ENCODE measurements at places on chromosomes 1 and 21. TPM values are rescaled to one million over a fixed set of nuclear protein-coding genes. Genes with fewer than 3 reads are reported as not detected.

DNA sequence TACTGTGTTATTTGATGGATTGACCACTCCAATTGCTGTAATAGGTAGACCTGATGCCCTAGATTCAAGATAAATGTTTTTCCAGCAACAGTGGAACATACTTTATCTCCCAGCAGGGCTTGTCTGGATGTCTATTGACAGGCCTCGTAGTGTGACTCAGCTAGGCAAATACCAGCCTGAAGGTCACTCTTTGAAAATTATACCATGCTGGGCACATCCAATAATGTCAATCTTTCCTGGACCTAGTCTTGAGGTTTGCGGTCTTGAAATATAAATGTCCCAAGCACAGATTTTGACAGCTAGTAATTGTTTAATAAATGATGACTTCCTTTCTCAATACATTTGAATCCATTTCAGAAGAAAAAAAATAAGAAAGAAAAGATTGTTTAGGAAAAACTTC lies 1138.0 kb upstream of the TMPRSS15 start:
- no peak for DNase-seq

SLC22A15 gene
- not detected for total RNA-seq

AGMAT gene
- 1.4 TPM for total RNA-seq

TMEM269 gene
- not detected for total RNA-seq

GRCh38 chr21:46295177-46295770 lies 9.1 kb downstream of the YBEY start:
- no peak for DNase-seq

- no peak for DNase-seq
Measured at GRCh38 chr1:47563201-47563600, 125.4 kb downstream of the FOXD2 start.

DNA sequence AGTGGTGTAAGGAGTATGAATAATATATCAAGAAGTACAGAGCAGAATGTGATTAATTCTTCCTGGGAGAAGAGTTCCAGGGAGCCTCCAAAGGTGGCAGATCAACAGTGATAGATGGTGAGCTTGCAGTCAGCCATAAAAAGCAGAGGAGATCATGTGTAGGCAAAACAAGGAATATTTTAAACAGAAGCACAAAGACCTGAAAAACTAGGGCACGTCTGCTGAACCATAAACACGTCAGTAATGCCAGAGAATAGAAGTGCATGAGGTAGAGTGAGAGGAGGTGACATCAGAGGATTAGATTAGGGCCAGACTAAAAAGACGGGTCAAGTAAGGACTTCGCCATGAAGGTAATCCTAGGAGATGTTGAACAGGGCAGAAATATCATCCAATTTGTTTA lies 151.8 kb downstream of the EIF4G3 start:
- DNase-seq, result no peak

- DNase-seq, result no peak
Measured at GRCh38 chr1:154777154-154777553, 92.9 kb downstream of the KCNN3 start.

DNA sequence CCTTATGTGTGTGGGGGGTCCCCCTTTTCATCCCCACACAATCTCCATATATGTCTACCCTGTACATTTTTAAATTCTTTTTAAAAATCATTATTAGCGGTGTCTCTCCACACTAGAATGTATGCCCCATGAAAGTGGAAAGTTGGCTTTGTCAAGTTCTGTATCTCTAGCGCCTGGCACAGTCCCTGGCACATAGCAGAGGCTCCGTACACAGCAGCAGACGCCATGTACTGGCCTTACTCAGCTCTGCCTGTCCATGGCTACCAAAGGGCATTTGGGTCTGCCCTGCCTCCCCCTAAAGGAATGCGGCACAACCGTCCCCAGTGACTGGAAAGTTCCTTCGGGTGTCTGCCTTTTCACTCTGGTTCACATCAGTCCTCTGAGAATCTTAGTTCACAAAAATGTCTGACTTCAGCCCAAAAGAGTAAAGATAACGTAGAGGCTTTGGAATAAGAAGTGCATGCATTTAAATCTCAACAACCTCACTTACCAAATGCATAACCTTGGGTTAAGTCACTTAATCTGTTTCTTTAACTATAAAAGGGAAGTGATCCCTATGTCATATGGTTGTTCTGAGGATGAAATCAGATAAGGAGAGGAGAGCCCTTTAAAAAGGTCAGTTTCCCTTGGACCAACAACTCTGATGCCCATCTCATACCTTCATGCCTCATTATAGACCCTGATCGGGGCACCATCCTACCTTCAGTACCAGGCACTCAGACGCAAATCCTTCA lies 61.1 kb downstream of the CD46 start:
- DNase-seq, result no peak

NBPF12 gene
- total RNA-seq, result 17.9 TPM

- no peak for DNase-seq
Measured at GRCh38 chr1:39080269-39080826, 54.2 kb downstream of the NDUFS5 start.

DNA sequence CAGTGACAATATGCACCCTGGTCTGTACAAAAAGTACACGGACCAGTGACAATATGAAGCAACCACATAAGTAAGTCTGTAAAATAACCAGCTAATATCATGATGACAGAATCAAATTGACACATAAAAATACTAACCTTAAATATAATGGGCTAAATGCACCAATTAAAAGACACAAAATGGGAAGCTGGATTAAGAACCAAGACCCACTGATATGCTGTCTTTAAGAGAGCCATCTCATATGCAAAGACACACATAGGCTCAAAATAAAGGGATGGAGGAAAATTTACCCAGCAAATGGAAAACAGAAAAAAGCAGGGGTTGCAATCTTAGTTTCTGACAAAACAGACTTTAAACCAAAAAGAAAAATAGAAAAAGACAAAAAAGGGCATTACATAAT lies 70.4 kb upstream of the VCAM1 start:
- DNase-seq, result no peak

GRCh38 chr1:187411118-187411517 lies 582.4 kb downstream of the PLA2G4A start:
- no peak for DNase-seq

GRCh38 chr1:216721863-216722262 lies 1.4 kb downstream of the ESRRG start:
- DNase-seq, result no peak

GRCh38 chr1:215474940-215475339 lies 92.2 kb upstream of the KCTD3 start:
- DNase-seq, result no peak

DNA sequence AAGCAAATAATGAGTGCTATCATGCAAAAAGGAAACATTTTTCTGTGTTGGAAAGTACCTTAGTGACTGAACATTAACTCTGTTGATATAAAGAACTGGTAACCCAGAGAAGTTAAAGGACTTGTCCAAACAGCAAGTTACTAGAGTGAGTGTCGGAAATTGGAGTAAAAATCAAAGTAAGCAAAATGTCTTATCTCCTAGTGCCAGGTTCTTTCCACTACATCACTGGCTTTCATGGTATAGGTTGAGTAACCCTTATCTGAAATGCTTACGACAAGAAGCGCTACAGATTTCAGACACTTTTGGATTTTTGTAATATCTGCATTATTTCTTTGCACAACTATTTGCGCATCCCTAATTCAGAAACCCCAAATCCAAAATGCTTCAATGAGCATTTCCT lies 16.4 kb upstream of the RABIF start:
- no peak for DNase-seq

LCE1B gene
- total RNA-seq, result not detected

DNA sequence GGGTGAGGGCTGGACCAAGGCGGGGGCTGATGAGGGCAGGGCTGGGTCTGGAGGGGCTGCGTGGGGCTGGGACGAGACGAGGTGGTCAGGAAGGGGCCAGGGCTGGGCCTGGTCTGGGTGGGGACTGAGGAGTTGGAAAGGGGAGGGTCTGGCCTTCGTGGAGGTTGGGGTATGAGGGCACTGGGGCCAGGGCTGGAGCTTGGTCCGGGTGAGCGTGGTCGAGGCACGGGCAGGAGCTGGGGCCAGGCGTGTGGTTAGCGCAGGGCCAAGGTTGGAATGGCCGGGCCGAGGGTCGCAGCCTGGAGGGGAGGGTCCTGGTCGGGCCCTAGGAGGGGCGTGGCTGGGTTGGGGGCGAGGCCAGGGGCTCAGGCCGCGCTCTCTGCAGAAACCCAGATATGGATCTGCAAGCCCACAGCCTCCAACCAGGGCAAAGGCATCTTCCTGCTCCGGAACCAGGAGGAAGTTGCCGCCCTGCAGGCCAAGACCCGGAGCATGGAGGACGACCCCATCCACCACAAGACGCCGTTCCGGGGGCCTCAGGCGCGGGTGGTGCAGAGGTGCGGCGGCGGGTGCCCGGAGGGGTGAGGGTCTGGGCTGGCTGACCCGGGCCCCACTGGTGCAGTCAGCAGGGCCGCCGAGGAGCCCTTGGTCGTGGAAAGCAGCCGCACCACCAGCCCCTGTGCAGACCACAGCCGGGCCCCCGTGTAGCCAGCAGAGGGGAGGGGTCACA lies 9.0 kb downstream of the TTLL10 start:
- no peak for DNase-seq

DNA sequence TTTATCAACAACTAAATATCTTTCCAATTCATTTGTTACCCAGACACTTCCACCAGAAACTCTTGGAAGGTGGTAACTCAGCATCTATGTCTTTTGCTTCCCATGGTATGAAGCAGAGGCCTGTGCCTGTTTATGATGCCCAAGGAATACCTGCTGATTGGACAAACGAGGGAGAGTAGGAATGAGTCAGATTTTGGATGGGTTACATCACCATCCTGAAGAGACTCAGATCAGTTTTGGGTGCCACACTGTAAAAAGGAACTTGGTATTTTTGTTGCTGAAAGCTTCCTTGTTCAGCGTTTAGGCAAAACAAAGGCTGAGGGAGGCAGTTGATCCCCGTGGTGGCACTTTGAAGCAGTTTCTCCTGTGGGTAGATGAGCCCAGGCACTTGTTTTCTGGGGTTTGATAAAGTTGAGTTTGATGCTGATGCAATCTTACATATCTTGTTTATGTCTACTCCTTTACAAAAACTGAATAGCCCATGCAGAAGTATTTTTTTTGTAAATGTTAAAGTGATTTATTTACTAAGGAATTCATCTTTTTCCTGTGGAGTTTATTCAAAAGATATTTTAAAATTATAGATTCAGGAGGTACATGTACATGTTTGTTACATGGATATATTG lies 26.7 kb upstream of the CYP4X1 start:
- DNase-seq, result no peak

DNA sequence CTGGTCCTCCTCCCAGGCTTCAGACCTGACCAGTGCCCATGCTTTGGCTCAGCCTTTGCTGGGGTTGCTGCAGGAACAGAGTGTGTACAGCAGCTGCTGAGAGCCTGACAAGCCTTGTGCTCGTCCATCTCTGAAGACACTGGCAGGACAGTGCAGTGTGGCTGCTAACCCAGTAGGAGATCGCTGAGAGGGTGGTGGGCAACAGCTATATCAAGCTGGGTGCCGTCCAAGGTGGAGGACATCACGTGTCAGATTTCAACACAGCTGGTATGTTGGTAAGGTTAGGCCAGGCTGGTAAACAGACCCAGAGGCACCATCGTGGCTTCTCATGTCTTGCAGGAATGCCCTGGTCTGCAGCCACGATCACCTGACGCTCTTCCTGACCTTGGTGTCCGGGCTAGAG lies 17.9 kb upstream of the SLC25A34 start:
- DNase-seq, result no peak

GRCh38 chr1:211591980-211592493 lies 13.1 kb upstream of the SLC30A1 start:
- no peak for DNase-seq

DNA sequence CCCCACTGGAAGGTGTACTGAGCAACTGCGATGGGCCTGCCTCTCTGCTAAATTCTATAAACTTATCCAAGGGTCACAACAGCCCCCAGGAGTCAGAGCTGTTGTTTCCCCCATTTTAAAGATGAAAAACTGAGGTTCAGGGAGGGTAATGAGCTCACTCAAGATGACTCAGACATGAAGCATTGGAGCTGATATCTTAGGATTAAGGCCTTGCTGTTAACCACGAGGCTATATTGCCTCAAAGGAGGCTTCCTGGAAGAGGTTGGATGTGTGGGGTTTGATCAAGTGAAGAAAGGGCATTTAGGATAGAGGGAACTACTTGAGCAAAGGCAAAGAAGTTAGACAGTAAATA lies 6.7 kb downstream of the LDLRAP1 start:
- DNase-seq, result no peak

SLC25A44 gene
- total RNA-seq, result 26.9 TPM

DNA sequence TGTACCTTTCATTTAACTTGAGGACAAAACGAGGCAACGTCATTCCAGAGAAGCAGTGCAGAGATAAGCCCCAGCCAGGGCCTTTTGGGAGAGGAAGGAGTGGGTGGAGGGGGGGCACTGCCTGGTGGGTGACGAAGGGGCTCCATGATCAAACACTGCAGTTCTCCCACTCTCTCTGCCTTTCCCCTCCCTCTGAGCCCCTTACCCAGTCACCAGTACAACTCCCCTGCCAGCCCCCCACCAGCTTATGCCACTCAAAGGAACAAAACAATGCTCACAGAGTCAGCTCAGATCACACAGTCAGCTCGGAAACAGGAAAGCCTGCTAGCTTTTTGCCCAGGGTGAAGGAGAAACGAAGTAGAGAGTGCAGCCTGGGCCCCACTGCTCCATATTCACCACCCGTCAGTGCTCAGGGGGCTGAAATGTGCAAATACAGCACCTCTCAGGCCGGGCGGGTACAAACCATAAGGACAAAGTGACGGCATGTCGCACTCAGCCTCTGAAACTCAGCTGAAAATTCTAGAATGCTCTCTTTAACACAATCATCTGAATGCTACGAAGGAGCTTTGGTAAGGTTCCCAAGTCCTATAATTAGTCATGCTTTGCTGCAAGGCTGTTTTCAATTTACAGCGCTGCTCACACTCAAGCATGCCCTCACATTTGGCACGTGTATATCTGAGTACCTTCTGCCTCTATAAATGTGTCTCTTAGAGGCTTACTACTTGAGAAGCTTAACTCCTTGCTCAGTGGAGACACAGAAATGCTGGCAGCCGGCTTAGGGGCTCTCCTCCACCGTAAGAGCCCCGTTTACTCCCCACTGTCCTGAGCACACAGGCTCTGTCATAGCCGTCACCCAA lies 65.8 kb upstream of the RAB4A start:
- peak; percentile 76 for DNase-seq

PTPRC gene
- total RNA-seq, result 12.7 TPM

EDN2 gene
- 1.6 TPM for total RNA-seq

DNA sequence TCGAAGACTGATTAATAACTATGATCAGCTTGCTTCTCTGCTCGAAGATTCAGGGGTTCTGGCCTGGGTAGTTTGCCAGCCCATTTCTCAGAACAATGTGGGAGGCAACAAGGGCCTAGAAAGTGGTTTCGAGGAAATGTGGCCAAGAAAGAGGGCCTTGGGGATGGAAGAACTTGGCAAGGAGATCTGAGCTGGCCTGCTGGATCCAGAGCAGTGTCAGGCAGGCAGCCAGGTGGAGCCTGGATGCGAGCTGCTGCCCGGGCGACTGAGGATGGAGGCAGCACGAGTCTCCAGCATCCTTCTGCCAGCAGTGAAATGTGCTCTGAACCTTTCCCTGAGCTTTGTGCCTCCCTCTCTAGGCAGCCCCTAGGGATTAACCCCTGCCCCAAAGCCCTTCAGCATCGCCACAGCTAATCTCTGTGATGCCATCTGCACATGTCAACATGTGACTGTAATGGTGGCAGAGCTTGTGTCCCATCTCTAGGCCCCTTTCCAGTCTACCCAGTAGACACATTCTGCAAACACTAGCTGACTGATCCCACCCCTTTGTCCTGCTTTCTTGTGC lies 61.0 kb upstream of the NEK2 start:
- no peak for DNase-seq

GRCh38 chr1:235708390-235708962 lies 58.9 kb upstream of the GNG4 start:
- DNase-seq, result no peak

PRAMEF33 gene
- not detected for total RNA-seq
